Activated T-helper 1 cell treated with anti-CD3 and anti-CD28 coated beads, Interleukin-2, amount 50 U/mL, for 16 hours (primary cell): ENCODE measurements at places on chromosomes 12 and 14.

DNA sequence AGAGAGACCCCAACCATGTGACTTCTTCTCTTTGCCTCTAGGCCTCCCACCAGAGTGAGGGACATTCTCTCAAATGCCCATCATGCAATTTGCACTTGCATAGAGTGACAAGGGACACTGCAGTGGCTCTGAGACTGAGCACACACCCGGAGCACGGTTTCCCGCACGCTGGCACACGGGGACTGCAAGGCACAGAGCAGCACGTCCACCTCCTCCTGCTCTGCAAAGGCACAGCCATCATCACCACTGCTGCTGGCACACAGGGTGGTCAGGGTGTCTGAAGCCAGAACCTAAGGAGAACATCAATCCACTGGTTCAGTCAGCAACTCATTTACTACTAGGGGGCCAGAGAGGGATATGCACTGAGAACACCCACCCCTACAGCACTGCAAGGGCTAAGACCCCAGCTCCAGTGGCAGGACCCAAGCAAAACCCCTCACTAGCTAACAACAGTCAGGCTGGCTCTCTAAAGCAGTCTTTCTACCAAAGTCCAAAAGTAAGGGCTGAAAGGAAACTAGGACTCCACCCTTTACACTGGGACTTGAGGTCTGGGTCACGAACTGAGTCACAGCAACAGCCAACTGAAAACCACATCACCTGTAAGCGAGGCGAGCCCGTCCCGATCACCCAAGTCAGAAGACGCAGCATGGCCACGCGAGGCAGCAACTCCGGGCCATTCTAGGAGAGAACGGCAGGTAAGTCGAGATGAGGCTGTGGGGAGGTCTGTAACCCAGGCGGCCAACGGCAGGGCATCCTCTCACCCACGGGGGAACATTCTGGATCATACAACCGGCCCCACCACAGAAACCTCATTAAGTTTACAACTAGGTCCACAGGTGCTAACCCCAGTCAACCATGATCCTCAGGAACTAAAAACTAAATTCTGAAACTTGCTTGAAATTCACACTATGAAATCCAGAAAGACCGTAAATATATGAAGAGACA, 37.9 kb downstream of the GCN1 start:
- no peak for DNase-seq

- DNase-seq, result no peak
These were observed 1900.0 kb upstream of the SEL1L start for GRCh38 chr14:83433618-83434017.

- no peak for DNase-seq
These were observed 1.2 kb downstream of the WNT5B start for GRCh38 chr12:1630133-1630826.

- no peak for DNase-seq
These were observed 1500.7 kb upstream of the FLRT2 start for GRCh38 chr14:84029246-84029645.

DNA sequence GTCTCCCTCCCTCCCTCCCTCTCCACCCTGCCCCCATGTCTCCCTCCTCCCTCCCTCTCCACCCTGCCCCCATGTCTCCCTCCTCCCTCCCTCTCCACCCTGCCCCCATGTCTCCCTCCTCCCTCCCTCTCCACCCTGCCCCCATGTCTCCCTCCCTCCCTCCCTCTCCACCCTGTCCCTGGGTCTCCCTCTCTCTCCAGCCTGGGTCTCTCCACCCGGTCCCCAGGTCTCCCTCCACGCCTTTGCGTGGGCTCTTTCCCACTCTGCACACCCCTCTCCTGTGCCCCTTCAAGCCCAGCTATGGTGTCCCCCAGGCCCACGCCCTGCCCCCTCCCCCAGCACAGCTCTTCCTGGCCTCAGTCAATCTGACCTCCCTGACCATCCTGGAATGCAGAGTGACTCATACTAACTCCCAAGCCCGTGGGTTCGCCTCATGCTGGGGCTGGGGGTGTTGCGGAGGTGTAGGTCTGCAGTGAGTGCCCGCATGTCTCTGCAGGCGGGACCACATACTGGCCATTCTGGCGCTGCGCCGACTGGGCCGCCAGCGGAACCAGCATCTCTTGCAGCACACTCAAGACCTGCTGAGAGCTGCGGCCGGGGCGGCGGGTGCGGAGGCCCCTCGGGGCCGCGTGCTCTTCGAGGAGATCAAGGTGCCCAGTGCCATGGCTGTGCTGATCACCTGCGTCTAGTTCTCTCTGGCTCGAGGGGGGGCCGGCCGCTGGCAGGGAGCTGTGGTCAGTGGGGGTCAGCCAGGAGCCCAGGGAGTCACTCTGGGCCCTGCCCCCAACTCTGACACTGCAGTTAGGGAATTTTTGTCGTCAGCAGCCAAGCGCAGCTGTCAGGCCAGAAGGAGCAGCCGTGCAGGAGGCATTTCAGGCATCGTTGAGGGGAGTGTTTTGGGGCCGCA, 13.5 kb upstream of the TNFAIP2 start:
- DNase-seq, result no peak

- DNase-seq, result no peak
These were observed 747.4 kb downstream of the VRK1 start for GRCh38 chr14:97544571-97544970.

DNA sequence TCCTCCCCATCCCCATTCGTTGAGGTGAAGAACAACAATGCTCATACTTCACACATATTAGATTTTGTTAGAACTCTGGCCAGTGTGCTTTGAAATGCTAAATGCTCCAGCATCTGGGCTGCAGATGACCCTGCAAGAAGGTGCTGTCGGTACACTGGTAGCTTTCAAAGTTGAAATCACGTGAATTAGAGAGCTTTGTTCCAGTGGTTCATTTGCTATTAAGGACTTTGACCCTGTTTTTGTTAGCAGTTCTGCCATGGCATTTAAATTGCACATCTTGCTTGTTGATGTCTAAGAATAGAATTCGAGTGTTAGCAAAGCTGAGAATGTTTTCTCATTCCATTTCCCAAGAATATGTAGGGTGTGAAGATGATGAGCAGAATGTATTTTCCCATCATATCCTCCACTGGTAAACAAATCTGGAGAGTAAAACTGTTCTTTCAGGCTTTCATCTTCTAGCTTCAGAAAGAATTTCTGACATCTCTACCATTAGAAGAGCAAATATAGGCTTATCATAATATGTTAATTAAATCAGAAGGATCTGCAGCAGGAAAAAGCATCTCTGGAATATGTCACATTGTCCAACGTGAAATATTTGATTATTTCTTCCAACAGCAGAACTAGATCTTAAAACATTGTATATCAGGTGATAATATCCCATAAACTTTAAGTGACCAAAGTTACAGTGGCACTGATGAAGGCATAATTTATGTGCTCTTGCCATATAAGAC, 98.8 kb upstream of the PDE3A start:
- DNase-seq, result no peak

- no peak for DNase-seq
These were observed 102.4 kb downstream of the AACS start for GRCh38 chr12:125167658-125168057.

DNA sequence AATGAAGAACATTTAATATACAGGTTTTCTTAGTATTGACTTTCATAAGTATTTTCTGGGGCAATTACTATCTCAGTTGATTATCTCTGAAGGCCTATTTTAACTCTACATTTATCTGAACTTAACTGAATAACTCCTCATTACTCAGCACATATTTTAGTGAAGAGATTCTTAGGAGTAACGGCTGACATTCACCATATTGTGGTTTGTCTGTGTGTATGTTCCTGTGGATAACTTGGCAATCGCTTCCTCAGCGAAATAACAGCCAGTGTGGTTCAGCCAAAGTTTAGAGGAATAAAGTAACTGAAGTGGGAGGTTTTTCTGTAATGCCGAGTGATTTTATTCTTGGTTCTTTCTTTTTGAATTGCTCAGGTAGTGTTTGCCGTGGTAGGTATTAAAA, 168.0 kb downstream of the RAD51B start:
- DNase-seq, result no peak

- DNase-seq, result no peak
These were observed 136.3 kb downstream of the TBX3 start for GRCh38 chr12:114547636-114548035.

DNA sequence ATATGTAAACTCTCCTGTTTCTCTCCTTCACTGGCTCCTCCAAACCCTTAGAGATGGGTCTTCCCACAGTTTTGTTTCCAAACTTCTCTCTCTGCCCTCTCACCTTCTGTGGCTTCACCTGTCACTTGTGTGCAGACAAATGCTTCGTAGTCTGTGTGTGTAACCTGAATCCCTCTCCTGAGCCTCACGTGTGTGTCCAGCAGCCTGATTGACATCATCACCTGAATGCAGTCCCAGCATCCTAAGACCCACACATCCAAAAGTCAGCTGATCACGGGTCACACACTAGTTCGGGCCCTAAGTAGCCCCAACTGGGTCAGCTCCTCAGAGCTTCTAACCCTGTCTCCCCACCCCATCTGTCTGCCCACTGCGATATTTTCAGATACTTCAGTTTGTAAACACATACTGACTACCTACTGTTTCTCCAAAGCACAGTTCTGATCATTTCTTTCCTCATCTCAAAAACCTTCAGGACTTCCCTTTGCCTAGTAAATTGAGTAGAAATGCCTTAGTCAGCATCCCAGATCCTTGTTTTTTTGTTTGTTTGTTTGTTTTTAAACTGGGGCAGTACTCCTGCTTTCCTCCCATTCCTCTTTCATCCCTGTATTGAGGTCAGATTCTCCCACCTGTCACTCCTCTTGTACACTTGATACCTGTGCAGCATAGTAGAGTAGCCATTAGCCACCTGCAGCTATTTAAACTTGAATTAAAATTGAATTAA, 23.7 kb downstream of the FNTB start:
- no peak for DNase-seq

GRCh38 chr14:69776875-69777453, 10.0 kb downstream of the SRSF5 start:
- no peak for DNase-seq

- no peak for DNase-seq
These were observed 949.7 kb downstream of the TRHDE start for GRCh38 chr12:73221836-73222235.

DNA sequence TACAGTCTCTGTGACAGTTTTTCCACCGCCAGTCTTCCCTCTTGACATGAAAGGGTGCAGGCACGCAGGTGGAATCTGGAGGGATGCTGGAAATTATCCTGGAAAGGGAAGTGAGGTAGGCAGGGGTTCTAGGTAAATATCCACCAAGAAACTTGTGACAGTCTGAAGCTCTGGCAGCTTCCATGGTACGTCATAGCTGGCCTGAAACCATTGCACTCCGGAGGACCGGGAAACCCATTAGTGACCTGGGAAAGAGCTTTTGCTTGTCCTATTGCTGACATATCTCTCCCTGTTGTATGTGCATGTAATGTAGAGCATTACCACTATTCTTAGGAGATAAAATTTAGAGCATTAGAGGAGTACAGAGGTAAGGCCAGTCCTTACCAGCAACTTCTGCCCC, 275.9 kb downstream of the EGLN3 start:
- no peak for DNase-seq

DNA sequence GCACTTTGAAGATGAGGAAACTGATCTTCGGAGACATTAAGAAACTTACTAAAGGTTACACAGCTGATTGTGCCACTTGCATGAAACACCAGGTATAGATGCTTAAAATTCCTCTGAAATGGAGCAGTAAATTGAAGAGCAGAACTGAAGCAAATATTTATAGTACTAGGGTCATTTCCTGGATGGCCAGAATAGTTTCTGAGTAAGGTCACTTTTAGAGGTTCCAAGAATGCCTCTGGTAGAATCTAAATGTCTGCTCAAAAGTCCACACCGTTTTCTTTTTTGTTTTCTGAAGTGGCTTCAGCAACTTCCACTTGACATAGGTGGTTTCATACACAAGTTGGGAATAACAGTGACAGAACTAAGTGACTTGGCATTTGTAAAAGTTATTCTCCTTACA, 19.4 kb downstream of the TPH2 start:
- no peak for DNase-seq

DNA sequence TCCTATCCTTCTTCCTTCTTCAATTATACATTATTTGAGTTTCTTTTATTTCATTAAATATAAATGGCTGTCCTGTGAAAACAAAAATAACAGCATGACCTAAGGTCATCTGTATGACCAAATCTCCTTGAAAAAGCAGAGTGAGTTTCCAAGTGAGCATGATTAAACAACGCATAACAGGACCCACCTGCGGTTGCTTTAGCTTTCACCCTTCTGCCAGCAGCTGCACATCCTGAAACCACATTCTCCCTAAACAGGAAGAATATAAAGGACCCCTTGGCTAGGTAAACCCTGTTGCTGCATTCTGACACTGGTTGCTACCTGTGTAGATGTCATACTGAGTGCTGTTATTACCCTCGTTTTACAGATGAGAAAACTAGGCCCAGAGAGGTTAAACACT, 42.8 kb upstream of the CPM start:
- DNase-seq, result no peak

GRCh38 chr14:63478010-63478409, 65.2 kb downstream of the PPP2R5E start:
- DNase-seq, result no peak

- DNase-seq, result no peak
These were observed 425.8 kb downstream of the RAD51B start for GRCh38 chr14:68245146-68246073.

- DNase-seq, result no peak
These were observed 81.1 kb upstream of the ST8SIA1 start for GRCh38 chr12:22415342-22416309.

GRCh38 chr12:130668286-130669204, 47.6 kb downstream of the RIMBP2 start:
- DNase-seq, result no peak

DNA sequence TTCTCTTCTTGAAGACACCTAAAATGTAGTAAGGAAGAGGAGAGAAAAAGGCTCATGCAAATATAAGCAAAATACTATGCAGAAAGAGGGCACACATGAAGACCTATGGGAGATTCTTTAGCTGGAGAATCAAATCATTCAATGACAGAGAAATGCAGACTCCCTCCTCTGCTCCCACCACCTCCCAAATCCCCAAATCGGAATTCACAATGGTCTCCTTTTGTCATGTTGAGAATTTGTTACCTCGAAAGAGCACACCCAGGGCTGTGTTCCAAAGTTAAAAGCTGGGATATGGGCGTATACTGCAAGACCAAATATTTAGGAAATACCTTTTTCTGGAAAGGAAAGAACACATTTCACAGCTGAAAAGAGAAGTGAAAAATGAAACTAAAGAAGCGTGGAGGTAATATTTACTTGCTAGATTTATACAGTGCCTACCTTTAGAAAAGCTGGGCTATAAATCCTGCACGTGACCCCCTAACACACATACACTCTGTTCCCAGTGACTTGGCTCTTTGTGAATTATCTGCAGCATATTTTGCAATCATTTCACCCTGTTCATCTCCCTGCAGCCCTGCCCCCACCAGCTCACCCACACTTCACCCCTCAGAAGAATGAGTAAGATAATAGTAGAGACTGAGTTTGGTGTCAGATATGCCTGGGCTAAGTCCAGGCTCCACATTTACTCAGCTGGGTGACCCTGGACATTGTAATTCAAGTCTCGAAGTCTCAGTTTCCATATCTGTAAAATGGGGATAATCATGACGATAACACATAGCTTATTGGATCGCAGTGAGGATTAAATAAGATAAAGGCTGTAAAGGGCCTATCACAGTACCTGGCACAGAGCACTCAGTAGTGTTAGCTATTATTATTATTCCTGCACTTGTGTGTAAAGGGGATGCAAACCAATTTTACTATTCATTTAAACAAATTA, 2.9 kb upstream of the CACNA1C start:
- DNase-seq, result no peak

GRCh38 chr12:93335603-93336162, 42.0 kb upstream of the NUDT4 start:
- DNase-seq, result no peak

GRCh38 chr12:124240493-124240892, 54.4 kb upstream of the RFLNA start:
- DNase-seq, result no peak

GRCh38 chr12:34390171-34390841, 368.0 kb downstream of the ALG10 start:
- DNase-seq, result no peak

GRCh38 chr12:27343255-27344000, 10.8 kb downstream of the BMAL2 start:
- DNase-seq, result no peak
